Left renal cortex interstitium (tissue), 4 donors: ENCODE measurements at places on chromosomes 11 and 22. TPM values are rescaled to one million over a fixed set of nuclear protein-coding genes. Genes with fewer than 3 reads are reported as not detected.

GRCh38 chr11:100719809-100720221 lies 32.7 kb downstream of the ARHGAP42 start:
- no peak for DNase-seq

Gene PARVG
- polyA plus RNA-seq: 3.0 TPM

DNA sequence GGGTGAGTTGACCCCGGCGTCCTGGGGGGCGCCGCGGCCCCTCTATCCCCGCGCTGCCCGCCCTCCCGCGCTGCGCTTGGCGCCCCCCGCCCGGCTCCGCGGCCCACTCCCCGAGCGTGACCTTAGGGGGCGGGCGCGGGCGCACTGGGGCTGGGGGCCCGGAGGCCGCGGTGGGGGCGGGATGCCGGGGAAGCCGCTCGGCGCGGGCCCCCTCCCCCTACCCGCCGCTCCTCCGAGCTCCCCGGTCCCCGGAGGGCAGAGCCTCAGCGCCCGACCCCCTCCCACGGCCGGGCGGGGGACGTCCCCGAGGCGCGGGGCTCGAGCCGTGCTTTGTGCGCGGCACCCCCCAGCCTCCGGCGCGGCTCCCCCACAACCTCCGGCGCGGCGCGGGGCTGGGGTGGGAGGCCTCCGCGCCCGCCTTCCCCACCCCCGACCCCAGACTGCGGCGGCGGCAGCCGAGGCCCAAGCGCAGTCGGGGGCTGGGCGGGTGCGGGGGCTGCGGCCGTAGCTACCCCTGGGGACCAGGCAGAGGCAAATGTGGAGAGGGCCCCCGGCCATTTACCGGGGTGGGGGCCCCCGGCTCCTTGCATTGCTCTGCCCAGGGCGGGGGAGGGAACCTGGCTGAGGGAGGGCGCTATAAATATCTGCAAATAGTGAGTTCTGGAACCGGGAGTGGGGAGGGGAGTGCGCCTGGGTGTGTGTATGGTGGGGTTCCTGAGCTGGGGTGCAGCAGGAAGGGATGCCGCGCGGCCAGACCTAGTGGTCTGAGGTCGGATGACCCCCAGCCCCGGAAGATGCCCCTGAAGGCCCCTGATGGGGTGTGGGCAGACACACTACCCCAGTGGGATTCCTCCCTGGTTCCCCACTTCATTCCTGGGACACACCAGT lies 988 bp downstream of the MGAT3 start:
- DNase-seq: no peak

Gene SLC22A8
- 41.0 TPM for polyA plus RNA-seq

DNA sequence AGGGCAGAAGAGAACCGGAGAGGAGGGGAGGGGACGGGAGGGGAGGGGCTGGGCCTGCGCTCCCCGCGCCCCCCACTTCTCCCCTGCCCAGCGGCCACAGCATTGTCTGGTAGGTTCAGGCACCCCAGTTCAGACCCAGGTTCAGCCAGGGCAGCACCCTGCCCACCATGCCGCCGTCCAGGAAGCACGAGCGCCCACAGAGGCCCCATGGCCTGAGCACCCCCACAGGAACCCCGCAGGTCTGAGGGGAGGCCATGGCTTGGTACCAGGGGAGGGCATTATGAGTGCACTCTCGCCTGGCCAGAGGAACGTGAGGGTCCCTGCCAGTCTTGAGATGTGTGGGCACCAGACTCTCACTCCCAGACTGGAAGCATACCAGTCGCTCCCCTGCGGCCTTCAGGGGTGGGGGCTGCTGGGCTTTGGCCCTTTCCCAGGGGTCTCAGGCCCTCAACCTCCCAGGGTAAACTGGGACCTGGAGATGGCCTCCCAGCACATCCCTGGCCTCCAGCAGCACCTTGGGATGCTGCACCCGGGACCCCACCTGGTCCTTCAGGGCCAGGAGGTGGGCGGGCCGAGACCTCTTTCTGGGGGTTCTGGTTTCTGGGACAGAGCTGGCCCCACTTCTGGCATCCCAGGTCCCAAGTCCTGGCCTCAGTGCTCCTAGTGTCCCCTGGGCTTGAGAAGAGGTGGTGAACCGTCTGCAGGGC lies 597 bp upstream of the PLXNB2 start:
- DNase-seq: no peak

DNA sequence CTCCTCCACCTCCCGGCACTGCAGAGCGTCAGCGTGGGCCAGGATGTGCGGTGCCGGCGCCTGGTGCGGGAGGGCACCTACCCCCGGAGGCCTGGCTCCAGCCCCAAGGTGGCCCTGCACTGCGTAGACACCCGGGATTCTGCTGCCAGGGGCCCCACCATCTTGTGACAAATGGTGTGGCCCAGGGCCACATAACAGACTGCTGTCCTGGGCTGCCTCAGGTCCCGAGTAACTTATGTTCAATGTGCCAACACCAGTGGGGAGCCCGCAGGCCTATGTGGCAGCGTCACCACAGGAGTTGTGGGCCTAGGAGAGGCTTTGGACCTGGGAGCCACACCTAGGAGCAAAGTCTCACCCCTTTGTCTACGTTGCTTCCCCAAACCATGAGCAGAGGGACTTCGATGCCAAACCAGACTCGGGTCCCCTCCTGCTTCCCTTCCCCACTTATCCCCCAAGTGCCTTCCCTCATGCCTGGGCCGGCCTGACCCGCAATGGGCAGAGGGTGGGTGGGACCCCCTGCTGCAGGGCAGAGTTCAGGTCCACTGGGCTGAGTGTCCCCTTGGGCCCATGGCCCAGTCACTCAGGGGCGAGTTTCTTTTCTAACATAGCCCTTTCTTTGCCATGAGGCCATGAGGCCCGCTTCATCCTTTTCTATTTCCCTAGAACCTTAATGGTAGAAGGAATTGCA lies 13.5 kb downstream of the TSKU start:
- DNase-seq: no peak

- DNase-seq: no peak
Measured at GRCh38 chr11:24635588-24636290, 138.9 kb downstream of the LUZP2 start.
